T47D (cell line): ENCODE measurements at places on chromosomes 3 and 15.

GRCh38 chr3:179016979-179017670 is 54.5 kb downstream of the ZMAT3 start:
- DNase-seq: no peak

GRCh38 chr3:176579711-176580185 is 617.5 kb downstream of the TBL1XR1 start:
- DNase-seq: no peak

GRCh38 chr3:41836360-41837134 is 125.4 kb downstream of the ULK4 start:
- no peak for DNase-seq

DNA sequence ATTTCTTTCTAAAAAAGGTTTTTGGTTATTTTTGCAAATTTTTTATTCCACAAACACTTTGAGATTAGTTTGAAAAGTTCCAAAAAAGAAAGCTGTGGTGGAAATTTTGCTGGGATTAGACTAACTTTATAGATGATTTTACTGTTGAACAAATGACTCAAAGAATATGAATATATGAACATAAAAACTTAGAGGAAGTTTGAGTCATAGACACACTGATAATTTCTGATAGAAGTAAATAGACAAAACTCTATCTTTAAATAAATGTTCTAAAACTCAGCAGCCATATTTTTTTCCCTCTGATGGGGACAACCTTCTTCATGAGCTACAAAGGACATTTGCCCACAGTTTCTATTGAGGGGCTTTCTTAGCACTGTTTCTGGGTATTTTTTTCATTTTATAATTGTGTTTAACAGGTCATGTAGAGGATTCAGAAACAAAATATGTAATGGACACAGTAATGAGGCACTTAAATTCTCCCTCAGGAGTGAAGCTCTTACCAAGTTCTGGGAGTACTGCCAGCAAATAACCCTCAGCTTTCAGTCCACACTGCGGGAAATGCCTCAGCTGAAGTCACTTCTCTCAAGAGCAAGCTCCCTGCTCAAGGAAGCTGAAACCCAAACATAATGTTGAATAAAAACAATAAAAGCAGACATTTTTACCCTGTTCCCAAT is 157.6 kb downstream of the NFKBIZ start:
- no peak for DNase-seq
